ENCODE measurements at places on chromosomes 12 and 14. TPM values are rescaled to one million over a fixed set of nuclear protein-coding genes. Genes with fewer than 3 reads are reported as not detected.

Gene TOMM20L
- total RNA-seq, result not detected

- DNase-seq, result no peak
Observed at GRCh38 chr14:30572237-30572636, 13.3 kb downstream of the G2E3 start.

- peak; percentile 42 for DNase-seq
Observed at GRCh38 chr12:68611094-68611805, 551 bp downstream of the RAP1B start.

- no peak for DNase-seq
Observed at GRCh38 chr12:92244036-92244435, 98.4 kb upstream of the BTG1 start.

DNA sequence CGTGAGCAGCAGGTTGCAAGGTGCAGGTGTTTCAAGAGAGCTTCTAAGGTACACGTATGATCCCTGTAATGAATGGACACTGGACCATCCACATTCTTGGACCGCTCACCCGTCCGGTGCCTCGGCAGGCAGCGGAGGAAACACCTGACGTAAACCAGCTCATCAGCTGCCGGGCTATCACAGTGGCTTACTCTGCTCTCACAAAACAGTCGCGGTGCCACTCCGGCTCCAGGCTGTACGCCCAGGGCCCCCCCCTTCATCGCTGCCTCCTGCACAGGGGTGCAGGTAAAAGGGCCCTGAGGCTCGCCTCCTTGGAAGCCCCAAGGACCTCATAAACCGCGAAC lies 436 bp downstream of the VPS33A start:
- peak; percentile 35 for DNase-seq

Gene PRH2
- total RNA-seq, result not detected
